ENCODE measurements at places on chromosomes 16 and 17. TPM values are rescaled to one million over a fixed set of nuclear protein-coding genes. Genes with fewer than 3 reads are reported as not detected.

HSD3B7 gene
- total RNA-seq, result 4.1 TPM

GINS2 gene
- 51.4 TPM for total RNA-seq

UNC13D gene
- not detected for total RNA-seq

HOXB3 gene
- 1.4 TPM for total RNA-seq

CCL13 gene
- not detected for total RNA-seq

TBC1D3I gene
- not detected for total RNA-seq

FADS6 gene
- not detected for total RNA-seq

EFCAB3 gene
- not detected for total RNA-seq

MAP2K6 gene
- 2.1 TPM for total RNA-seq

TNS4 gene
- not detected for total RNA-seq

TEKT1 gene
- total RNA-seq, result 0.03 TPM

ALG1 gene
- 38.5 TPM for total RNA-seq

DNA sequence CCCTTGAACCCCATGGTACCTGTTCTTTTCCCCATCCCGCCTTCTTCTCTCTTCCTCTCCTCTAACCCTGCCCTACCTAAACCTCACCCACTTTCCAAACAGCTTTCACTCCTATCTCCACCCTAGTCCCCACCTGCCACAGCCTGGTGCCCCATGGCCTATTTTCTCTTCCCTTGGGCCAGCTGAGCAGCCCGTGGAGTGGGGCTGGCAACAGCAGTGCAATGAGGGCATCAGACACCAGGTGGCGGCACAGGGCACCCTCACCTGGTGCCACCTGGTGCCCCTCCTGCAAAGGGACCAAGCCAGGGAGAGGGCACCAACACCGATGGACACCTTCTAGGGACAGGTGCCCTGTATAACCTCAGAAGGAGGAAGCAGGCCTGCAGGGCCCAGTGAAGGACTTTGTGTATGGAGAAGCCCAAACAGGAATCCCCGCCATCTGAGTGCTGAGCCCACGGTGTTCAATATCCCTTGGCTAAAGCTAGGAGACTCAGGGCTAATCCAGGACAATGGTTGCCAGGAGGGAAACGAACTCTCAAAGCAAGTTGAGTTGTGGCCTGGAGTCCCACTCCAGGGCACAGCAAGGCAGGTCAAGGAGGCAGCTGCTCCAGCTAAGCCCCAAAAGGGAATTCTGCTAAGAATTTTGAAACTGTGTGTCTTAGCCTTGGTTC, 4.0 kb upstream of the ABCC3 start:
- DNase-seq, result no peak

DNA sequence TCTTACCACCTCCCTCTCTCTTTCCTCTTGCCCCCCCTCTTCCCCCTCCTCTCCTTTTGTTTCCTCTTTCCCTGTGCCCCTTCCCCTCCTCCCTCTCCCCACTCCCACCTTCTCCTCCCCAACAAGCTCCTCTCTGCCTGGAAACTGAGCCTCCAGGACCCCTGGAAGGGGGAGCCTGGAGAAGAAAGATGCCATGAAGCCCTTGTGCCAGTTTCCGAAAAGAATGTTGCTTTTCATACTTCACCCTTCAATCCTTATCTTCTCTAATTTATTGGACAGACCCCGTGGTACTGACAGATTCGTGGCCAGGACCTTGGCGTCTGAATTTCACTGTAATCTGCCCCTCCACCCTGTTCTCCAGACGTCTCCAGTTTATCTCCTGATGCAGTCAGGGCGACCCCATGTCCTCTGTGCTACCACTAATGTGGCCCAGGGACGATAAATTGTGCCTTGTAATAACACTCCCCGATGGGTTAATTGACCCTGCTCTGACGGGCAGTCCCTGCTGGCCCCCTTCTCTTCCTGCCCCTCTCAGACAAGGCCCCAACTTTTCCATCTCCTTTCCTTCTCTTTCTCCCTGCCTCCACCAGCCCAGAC, 138.4 kb upstream of the GSE1 start:
- DNase-seq, result no peak

DNA sequence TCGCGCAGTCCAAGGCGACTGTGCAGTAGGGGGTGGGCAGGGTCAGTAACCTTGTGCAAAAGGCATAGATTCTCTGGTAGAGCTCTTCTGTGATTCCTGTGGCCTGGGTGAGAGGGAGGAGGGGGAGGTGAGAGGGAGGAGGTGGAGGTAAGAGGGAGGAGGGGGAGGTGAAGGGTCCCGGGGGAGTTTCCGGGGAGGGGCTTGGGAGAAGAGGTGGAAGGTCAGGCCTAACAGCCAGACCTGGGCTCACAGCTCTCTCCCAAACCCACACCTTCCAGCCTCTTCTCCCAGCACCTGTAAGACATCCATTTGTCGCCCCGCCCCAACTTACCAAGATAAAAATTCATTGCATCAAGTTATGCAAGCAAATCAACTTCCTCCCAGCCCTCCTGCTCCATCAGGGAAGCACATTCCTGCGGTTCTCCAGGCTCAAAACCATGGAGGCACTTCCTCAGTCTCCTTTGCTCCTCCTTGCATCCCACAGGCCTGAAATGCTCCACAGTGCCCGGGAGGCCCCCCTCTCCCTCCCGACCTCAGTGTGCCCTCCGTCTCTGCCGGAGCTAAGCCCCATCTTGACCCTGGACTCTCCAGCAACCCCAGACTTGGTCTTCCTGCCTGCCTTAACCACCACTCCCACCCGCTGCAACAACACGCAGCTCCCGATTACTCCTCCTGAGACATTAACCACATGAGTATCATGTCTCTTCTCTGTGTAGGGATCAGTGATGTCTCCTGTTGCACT, 30.5 kb downstream of the PIK3R6 start:
- DNase-seq, result peak; percentile 35

DNA sequence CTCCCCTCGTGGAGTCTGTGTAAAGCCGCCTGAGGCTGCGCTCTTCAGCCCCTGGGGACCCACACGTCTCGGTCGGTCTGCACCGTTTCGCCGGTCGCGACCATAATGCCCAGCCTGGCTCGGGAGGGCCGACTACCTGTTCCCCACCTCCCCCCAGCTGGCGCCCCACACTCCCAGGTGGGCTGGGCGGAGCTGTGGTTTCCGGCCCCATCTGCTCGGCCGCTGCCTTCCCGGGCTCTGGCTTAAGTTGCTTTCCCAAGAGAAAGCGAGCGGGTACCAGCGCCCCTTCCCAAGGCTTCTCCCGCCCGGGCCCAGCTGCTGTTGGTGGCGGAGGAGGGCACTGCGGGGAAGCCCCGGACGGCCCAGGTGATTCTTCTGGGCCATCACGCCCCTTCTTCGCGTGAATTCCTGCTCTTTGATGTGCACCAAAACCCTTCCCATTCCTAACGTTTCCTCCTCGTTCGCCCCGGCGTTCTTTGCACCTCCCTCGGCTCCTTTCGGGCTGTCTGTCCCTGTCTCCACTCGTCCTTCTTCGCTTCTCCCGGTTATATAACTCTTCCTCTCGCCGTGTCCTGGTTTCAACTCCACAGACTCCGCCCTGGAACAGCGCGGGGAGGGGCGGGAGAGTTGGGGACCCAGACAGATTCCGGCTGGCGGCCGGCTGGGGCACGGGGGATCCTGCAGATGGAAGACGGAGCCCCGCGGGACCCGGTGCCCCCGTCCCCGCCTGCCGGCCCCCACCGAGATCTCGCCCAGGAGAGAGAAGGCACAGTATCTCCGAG, 2.0 kb downstream of the KDM6B start:
- DNase-seq, result no peak

DNA sequence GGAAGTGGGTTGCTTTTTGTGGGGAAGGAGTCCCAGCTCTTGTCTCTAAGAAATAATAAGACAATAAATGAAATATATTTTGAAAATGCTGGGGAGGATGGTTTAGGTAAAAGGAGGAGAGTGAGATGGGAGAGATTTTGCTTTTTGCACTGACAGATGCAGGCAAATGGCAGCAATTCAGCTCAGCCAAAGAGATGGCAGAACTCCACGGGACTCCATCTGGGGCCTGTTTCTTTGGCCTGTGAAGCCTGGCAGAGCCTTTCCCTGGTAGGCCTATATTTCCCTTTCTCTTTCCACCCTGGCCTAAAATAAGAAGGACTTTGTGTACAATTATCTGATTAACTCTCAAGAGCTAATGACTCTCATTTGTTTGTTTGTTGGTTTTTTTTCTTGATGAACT, 1525.1 kb downstream of the CDH11 start:
- no peak for DNase-seq

DNA sequence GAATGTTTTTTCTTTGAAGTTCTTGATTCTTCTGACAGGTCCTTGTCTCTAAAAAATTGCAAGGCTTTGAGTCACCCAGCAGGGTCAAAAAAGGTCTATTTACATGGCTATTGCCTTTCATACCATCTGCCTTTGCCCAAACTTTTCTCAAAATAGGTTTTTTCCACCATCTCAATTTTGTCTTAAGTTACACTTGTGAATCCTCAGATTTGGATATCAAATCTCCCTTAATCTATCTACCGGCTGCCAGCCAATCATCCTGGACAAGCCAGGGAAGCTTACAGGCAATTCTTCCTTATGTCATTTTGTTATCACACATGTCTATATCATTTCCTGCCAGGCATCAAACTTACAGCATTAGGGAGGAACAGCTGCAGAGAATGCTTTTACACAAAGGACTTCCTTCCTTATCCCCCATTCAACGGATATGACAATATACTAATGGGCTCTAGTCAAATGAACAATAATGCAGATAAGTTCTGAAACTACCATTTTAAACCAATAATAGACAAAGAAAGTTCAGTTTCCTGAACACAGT, 104.1 kb upstream of the CORO6 start:
- peak; percentile 51 for DNase-seq

DNA sequence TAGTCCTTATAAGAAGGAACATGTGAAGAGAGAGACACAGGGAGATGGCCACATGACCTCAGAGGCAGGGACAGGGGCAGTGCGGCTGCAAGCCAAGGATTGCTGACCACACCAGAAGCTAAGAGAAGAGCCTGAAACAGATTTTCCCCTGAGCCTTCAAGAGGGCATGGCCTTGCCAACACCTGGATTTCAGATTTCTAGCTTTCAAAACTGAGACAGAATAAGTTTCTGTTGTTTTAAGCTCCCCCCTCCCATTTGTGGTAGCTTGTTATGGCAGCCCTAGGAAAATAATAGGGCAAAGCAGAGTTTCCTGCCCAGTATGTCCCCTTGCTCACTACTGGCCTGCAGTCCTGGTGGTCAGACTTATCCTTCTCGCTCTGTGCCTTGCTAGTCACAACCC, 204.5 kb downstream of the CCDC182 start:
- DNase-seq, result no peak

DNA sequence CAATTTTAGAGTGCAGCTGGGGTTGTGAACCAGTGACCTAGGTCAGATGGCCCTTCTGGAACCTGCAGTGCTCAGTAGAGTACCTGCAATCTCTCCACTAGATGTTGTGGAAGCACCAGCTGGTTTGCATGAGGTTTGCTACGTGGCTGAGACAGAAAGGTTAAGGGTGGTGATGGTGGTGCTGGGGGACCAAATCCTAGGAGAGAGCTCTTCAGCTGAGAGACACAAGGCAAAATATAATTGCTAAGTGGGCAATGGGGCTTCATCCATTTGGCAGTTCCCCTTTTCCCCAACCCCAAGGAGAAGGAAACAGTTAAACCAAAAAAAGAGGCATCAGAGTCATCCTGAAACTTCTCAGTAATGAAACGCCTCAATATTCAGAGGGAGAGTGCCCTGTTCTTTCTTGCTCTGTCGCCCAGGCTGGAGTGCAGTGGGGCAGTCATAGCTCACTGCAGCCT, 13.9 kb downstream of the ITPRIPL2 start:
- DNase-seq, result no peak

- no peak for DNase-seq
These were observed 1.2 kb upstream of the STARD3 start for GRCh38 chr17:39635614-39636176.

GRCh38 chr17:37100231-37100630, 151.5 kb downstream of the AATF start:
- no peak for DNase-seq

DNA sequence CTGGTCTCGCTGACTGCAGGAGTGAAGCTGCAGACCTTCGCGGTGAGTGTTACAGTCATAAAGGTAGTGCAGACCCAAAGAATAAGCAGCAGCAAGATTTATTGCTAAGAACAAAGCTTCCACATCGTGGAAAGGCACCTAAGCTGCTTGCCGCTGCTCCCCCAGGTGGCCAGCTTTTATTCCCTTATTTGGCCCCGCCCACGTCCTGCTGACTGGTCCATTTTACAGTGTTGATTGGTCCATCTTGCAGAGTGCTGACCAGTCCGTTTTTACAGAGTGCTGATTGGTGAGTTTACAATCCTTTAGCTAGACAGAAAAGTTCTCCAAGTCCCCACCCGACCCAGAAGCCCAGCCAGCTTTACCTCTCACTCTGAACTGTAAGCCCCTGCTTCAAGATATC, 227.8 kb downstream of the ABCC12 start:
- no peak for DNase-seq

- no peak for DNase-seq
These were observed 19.2 kb downstream of the FLOT2 start for GRCh38 chr17:28878158-28878910.

DNA sequence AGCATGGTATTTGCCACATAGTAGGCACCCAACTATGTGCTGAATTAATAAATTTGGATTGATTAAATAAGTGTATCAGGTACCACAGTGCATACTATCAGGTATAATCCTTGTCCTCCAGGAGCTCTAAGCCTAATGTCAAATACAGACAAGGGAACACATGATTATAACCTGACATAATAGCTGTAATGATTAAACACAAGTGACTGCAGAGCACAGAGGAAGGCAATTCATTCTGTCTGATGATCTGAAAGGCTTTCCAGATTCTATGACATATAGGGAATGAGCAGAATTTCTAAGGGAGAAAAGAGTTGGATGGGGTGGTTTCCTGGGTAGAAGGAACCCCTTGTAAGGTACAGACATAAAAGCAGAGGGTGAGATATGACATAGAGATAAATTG, 273.5 kb downstream of the KIF2B start:
- no peak for DNase-seq

- DNase-seq, result no peak
These were observed 9.0 kb downstream of the MOSMO start for GRCh38 chr16:22016927-22017326.

- no peak for DNase-seq
These were observed 27.3 kb downstream of the HEXIM2 start for GRCh38 chr17:45189009-45189408.

GRCh38 chr17:55430541-55431288, 9.1 kb upstream of the MMD start:
- no peak for DNase-seq

- DNase-seq, result no peak
These were observed 2.3 kb downstream of the SMARCE1 start for GRCh38 chr17:40645291-40645690.

DNA sequence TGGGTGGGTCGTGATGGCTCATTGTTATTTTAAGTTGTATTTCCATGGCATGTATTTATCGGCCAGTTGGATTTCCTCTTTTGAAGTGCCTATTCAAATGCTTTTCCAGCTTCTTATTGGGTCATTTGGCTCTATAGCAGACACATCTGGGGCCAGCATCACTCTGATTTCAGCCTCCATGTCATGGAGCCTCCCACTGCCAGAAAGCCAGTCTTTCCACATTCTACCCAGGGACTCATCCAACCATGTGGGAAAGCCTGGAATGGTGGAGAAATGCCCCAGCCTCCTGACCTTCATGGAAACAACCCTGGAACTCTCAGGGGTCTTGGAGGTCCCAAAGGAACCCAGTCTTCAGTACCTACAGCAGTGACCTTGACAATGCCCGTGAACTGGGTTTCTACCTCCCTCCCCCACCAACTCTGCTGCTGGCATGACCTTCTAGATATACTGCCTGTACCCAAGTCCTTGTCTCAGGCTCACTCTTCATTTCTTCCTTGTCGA, 33.8 kb upstream of the ADGRG1 start:
- peak; percentile 9 for DNase-seq

All from SJSA1 (cell line).